Activated CD4-positive, alpha-beta memory T cell treated with anti-CD3 and anti-CD28 coated beads, Interleukin-2, amount 10 ng/mL, durations not matched to agents 7 days and 5 days (primary cell): ENCODE measurements at places on chromosomes 6 and 20. TPM values are rescaled to one million over a fixed set of nuclear protein-coding genes. Genes with fewer than 3 reads are reported as not detected.

SLC17A2 gene
- not detected for total RNA-seq

C20orf202 gene
- total RNA-seq, result not detected

CFAP61 gene
- not detected for total RNA-seq

CLDN20 gene
- total RNA-seq, result not detected

RAET1L gene
- total RNA-seq, result not detected

GRCh38 chr20:53157443-53158408 is 185.6 kb downstream of the TSHZ2 start:
- H3K4me1 ChIP-seq, result peaks cover 20% of the 10 kb centered on the region
- peak; percentile 46 for DNase-seq
- no peaks in the 10 kb centered on the region for H3K36me3 ChIP-seq

DNA sequence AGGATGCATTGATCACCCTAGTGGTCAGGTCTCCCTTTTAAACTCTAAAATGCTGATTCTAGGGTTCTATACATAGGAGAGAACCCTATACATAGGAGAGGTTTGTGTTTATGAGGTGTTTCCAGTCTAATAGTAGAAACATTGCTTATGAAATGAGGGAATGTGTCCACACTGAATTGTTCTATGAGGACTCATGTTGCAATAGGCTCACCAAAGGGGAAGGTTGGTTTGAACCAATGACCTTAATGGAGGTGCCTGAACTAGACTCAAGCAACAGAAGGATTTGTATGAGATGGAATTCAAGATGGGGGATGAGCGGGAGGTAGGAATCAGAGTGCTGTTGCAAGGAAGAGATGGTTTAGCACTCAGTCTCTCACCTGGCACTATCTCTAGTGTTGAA is 33.5 kb upstream of the UBR2 start:
- no peaks in the 10 kb centered on the region for H3K27me3 ChIP-seq
- DNase-seq, result no peak
- H3K4me1 ChIP-seq, result no peaks in the 10 kb centered on the region

DNA sequence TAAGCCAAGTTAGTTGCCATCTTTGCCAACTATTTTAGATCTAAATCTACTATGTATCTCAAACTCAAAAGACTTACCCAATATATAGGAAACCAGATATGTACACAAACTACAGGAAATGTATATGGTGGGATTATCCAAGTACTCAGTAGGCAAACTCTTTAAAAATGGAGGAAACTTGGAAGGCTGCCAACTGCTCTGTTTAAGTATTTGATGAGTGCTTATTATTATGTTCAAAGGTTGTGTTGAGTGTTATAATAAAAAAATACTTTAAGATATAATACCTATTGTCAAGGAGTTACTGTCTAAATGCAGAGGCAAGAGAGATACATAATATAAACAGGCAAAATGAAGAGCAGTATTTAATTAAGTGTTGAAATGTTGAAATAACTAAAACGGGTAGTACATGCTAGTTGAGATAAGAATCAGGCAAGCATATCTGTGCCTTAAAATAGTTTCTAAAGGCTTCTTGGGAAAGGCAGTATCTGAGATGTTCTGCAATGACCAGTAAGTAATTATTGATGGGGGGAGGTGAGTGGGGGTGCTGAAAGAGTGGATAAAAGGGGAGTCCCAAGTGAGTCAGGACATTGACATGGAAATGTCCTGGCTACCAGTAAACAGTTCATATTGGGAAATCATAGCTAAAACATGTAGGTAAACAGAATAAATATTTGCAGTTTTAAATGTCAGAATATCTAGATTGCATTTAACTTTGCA is 6.5 kb upstream of the DST start:
- DNase-seq, result no peak
- no peak overlapping the region for H3K4me3 ChIP-seq
- H3K27me3 ChIP-seq, result peaks cover 2% of the 10 kb centered on the region
- no peaks in the 10 kb centered on the region for H3K4me1 ChIP-seq
- no peak overlapping the region for H3K27ac ChIP-seq

GRCh38 chr6:139497345-139497961 is 123.0 kb upstream of the CITED2 start:
- H3K27ac ChIP-seq, result no peak overlapping the region
- no peak for DNase-seq
- no peak overlapping the region for H3K4me3 ChIP-seq
- H3K27me3 ChIP-seq, result no peaks in the 10 kb centered on the region
- H3K36me3 ChIP-seq, result no peaks in the 10 kb centered on the region
- H3K4me1 ChIP-seq, result no peaks in the 10 kb centered on the region

- DNase-seq, result no peak
- H3K27me3 ChIP-seq, result no peaks in the 10 kb centered on the region
- H3K27ac ChIP-seq, result no peak overlapping the region
- no peaks in the 10 kb centered on the region for H3K36me3 ChIP-seq
- no peak overlapping the region for H3K4me3 ChIP-seq
- H3K4me1 ChIP-seq, result peaks cover 6% of the 10 kb centered on the region
Observed at GRCh38 chr6:163665464-163665863, 250.9 kb downstream of the QKI start.

GRCh38 chr6:21101694-21102093 is 491.9 kb upstream of the SOX4 start:
- H3K27me3 ChIP-seq, result no peaks in the 10 kb centered on the region
- no peak overlapping the region for H3K27ac ChIP-seq
- H3K4me1 ChIP-seq, result peaks cover 14% of the 10 kb centered on the region
- DNase-seq, result no peak
- no peak overlapping the region for H3K4me3 ChIP-seq

GRCh38 chr6:16316741-16317251 is 78.4 kb downstream of the GMPR start:
- no peak overlapping the region for H3K4me3 ChIP-seq
- H3K27me3 ChIP-seq, result no peaks in the 10 kb centered on the region
- peak overlapping the region; percentile 16 for H3K27ac ChIP-seq
- peak; percentile 38 for DNase-seq

DNA sequence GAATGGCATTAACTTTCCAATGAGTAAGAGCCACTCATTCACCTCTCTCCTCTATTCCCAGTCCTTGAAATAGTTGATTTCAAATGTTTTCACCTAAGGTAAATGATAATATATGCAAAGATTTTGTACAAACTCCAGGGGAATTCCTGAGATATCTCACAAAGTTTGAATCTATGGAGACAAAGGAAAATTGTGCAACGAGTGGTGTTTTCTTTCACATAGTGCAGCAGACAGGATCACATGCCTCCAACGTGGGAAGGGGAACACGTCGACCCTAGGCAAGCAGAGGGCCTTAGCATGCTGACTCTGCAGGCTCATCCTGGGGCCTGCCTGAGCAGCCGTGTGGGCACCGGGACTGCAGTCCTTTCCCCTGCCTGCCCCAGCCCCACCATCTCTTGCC is 195.6 kb upstream of the THBS2 start:
- H3K4me1 ChIP-seq, result no peaks in the 10 kb centered on the region
- H3K4me3 ChIP-seq, result no peak overlapping the region
- no peaks in the 10 kb centered on the region for H3K27me3 ChIP-seq
- H3K36me3 ChIP-seq, result no peaks in the 10 kb centered on the region
- no peak overlapping the region for H3K27ac ChIP-seq
- no peak for DNase-seq
